ENCODE measurements at places on chromosomes 5 and 9.

DNA sequence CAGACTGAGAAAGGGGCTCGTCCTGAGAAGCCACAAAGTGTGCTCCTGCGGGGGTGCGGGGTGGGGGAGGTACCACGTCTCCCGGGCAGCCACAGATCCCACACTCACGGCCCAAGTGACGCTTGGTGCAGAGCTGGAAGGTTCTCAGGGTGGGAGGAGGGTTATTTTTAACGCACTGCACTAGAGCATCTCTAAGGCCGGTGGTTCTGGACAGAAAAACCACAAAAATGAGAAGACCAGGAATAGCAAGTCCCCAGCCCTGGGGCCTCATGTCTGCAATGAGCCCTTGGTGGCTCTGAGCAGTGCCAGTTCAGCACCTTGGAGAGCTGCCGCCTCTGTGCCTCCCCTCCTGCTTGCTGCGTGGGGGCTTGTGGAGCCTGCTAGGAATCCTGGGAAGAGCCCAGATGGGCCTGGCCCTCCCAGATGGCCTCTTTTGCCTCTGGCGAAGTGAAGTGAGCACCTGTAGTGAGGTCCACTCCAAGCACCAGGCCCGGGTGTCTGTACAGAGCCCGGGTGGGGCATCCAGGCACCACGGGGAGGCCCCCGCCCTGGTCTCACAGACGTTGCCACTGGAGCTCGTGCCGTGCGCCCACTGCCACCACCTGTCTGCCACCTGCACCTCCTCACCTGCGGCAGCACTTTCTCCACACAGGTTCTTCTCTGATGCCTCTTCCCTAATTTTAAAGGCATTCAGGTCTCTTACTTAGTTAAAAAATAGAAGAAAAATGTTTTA lies 48.9 kb upstream of the CACNA1B start:
- DNase-seq = no peak

- DNase-seq = no peak
Measured at GRCh38 chr9:79641070-79641469, 69.3 kb downstream of the TLE4 start.

GRCh38 chr5:129125819-129126218 lies 31.3 kb downstream of the ISOC1 start:
- DNase-seq = no peak

DNA sequence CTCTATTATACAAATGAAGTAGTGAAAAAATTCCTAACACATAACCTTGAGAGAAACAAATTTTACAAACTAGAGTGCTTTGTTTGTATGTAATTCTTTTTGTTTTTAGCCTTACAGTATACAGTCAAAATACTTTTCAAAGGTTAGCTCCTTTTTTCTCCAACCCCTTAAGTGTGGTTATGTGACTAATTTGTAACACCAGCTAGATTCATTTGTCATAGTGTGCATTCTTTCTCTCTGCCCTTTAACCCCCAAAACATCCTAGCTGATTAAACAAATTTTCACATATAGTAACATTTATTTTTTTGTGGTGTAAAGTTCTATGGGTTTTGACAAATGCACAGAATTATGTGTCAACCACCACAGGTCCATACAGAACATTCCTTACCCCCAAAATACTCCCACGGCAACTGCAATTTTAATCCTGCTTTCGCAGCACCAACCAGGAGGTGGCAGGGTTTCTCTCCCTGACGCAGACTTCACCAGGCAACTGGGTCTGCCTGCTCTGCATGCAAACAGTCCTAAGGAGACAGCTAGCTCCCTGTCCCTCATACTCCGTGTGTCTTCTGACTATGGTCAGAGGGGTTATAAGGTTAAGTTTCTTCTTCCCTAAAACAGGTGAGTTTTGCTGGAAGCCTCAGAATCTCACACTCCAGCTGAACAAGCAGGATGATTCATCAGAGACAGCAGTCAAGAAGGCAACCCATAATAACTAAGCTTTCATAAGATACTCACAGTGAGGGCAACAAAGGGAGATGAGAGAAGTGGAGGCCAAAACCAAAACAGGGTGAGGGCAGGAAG lies 44.5 kb upstream of the NR5A1 start:
- DNase-seq = peak; percentile 19

GRCh38 chr5:180799902-180800801 lies 2.5 kb downstream of the MGAT1 start:
- no peak for DNase-seq

DNA sequence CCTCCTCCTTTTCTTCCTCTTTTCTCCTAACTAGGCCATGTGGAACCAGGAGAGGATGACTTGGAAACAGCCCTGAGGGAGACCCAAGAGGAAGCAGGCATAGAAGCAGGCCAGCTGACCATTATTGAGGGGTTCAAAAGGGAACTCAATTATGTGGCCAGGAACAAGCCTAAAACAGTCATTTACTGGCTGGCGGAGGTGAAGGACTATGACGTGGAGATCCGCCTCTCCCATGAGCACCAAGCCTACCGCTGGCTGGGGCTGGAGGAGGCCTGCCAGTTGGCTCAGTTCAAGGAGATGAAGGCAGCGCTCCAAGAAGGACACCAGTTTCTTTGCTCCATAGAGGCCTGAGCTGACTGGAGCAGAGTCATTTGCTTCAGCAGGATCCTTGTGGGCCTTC lies 13.7 kb downstream of the NUDT2 start:
- no peak for DNase-seq

GRCh38 chr5:158758675-158759074 lies 341.0 kb downstream of the EBF1 start:
- no peak for DNase-seq

Measured in CD4-positive, alpha-beta T cell treated with Interleukin-6 at 100 ng/mL for 8 hours (primary cell).